K562 (cell line): ENCODE measurements at places on chromosomes 7 and 10.

GRCh38 chr7:150958597-150958996 lies 19.5 kb downstream of the KCNH2 start:
- DNase-seq: no peak

GRCh38 chr10:4270116-4270515 lies 485.1 kb upstream of the KLF6 start:
- no peak for DNase-seq

DNA sequence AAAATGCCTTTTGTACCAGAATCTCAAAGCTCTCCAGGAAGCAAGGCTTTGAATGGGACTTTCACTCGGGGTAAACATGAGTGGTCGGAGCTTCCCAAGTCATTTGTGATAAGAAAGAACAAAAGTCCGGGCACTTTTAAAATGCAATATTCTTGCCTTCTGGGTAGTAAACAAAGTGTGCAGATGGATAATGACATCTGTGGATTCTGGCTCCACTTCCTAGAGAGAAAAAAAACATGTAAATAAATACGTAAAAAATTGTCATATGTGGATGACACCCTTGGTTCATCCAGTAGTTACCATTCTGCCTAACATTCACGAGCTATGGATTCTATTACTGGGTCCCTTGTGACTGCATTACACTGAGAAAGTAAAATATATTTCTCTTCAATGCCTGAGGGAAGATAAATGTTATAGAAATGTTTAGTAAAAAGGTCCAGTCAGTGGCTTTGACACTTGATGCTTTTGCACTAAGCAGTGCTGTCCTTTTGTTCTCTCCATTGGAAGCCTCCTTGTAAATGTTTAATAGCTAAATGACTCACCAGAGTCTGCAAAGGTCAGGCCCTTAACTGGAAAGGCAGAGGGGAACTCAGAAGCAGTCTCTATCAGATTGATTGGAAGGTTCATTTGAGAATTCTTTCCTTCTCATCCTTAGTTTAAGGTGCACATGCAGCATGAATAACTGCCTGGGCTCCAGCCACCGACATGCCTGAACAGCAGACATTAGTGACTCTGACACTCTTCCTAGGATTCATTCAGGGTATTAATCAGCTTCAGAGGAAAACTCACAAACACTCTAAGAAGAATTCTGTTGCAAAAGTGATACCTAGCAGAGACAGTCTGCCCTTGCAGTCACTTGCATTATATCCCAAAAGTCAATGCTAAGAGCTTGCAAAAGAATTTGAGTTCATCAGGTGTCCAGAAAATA lies 11.7 kb upstream of the EDRF1 start:
- DNase-seq: no peak

GRCh38 chr10:33423154-33423529 lies 88.7 kb upstream of the NRP1 start:
- DNase-seq: no peak
